ENCODE measurements at places on chromosomes 3 and 15.

- no peak for DNase-seq
Measured at GRCh38 chr15:85988741-85989140, 90.9 kb upstream of the AGBL1 start.

- DNase-seq = no peak
Measured at GRCh38 chr15:99029341-99030144, 22.0 kb upstream of the PGPEP1L start.

- DNase-seq = no peak
Measured at GRCh38 chr15:52361975-52362494, 66.4 kb upstream of the MYO5C start.

- DNase-seq = no peak
Measured at GRCh38 chr15:51803965-51804364, 25.5 kb upstream of the TMOD3 start.

DNA sequence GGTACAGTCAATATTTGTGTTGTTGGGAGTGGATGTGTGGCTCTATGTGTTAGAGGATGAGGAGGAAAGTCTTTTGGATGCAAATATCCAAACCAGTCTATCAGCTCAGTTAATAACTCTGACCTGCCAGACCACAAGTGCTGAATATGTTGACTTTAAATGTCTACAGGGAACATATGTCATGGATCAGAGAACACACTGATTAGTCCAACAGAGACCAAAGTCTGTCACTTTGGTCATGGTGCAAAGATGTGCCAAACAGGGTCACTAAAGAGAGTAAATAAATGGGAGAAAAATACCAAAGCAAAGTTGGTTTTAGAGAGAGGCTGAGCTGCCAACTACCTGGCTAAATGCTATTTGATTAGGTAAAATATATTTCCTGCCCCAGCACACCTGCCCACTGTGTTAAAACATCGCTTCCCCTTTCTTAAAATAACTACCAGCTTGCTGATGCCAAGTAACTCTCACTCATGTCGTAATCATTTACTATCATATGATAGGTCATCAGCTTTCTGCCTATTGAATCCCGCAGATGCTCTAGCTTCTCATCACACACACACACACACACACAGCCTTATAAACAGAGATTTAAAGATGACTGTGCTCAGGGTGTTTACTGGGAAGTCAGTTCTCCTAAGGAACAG lies 173.3 kb downstream of the PDZRN3 start:
- DNase-seq = no peak

DNA sequence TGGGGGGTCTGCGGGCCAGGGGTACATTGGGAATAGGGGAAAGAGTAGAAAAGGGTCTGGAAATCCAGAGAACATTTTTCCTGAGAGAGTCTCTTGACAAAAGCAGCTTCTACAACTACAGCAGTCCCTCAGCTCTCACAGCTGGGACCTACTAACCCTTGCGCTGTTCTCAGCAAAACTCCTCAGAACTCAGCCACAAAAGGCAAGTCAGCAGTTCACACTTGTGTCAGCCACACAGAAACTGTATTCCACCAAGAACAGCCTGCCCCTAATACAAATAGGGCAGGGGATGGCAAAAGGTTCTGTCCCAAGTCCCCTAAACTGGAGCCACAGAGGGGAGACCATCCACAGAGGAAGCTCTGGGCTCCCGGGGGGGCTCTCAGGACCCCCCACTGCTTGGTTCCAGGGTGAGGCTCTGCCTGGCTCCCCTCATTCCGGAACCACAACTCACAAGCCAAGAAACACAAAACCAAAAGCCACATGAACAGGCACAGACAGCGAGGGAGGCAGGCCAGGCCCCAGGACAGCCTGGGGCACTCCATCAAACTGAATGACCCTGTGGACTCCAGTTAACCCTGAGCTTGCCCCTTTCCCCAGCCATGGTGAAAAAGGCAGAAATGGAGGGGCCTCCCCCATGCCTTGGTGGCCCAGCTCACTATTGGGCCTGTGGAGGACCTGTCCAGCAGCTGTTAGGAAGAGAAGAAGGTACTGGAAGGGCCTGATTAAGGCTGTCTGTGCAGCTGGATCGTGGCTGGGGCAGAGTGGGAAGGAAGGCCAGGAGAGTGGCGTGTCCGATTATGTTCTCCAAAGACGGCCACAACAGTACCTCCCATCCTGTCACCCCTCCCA lies 162.0 kb downstream of the CHSY1 start:
- DNase-seq = no peak

GRCh38 chr15:100338971-100339444 lies 2.8 kb downstream of the ADAMTS17 start:
- DNase-seq = no peak

- no peak for DNase-seq
Measured at GRCh38 chr15:72797834-72798233, 14.3 kb upstream of the ADPGK start.

- no peak for DNase-seq
Measured at GRCh38 chr3:8975081-8976020, 12.1 kb upstream of the RAD18 start.

GRCh38 chr3:13214847-13215472 lies 141.7 kb upstream of the IQSEC1 start:
- DNase-seq = no peak

- no peak for DNase-seq
Measured at GRCh38 chr3:88408935-88409334, 259.2 kb downstream of the C3orf38 start.

- no peak for DNase-seq
Measured at GRCh38 chr3:26703519-26703918, 80.9 kb downstream of the LRRC3B start.

- no peak for DNase-seq
Measured at GRCh38 chr3:192611411-192611810, 115.9 kb downstream of the FGF12 start.

GRCh38 chr15:47265686-47266085 lies 451.6 kb upstream of the SEMA6D start:
- DNase-seq = no peak

DNA sequence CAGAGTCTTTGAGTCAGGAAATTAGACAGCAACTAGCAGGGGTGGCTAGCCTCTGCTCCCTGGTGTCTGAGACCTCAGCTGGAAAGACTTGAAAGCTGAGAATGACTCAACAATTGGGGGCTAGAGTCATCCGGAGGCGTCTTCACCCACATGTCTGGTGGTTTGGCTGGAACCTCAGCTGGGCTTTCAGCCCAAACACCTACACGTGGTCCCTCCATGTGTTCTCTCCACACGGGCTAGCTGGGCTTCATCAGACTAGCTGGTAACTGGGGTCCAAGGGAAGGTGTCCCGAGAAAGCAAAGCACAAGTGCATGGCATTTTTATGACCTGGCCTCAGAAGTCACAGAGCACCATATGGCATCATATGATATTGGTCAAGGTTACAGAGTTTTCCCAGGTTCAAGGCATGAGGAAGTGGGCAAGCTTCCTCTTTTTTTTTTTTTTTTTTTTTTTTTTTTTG lies 19.9 kb upstream of the ABHD2 start:
- no peak for DNase-seq

- DNase-seq = no peak
Measured at GRCh38 chr3:128273109-128273840, 120.0 kb downstream of the EEFSEC start.

- no peak for DNase-seq
Measured at GRCh38 chr3:37924453-37924852, 62.8 kb downstream of the CTDSPL start.

- DNase-seq = no peak
Measured at GRCh38 chr15:31427411-31427810, 100.8 kb downstream of the KLF13 start.

GRCh38 chr3:50405249-50405648 lies 45.9 kb upstream of the TMEM115 start:
- no peak for DNase-seq

- DNase-seq = no peak
Measured at GRCh38 chr3:67176396-67176795, 178.3 kb downstream of the KBTBD8 start.

DNA sequence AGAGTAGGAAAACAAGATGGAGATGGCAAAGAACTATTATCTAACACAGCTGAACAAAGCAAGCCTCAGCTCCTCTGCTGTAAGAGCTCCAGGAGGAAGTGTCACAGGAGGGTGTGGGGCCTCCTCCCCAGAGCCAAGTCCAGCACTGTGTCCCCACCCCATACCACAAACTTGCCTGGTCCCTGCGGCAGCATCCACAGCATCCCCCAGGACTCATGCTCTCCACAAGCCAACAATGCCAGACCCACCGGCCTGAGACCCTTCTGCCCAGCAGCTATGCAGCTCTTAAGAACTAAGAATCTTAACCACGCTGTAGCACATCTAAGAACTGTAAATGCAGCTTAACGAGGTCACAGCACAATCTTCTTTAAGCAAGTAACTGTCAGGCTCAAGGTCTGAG lies 9.1 kb downstream of the RBM15B start:
- no peak for DNase-seq

DNA sequence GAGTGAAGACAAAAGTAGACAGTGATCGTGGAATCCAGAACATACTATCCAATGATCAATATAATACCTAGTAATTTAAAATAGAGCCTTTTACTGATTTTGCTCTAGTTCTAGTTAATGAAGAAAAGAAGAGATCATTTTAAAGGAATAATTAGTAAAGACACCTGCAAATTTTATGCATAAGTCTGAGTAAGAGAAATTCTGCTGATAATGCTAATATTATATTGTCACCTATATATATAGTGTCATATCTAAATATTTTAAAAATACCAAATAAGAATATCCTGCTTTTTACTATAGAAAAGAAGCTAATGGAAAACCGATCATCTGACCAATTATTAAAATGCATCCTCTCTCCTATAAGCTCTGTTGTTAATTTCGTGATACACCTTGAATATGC lies 152.1 kb downstream of the CNTN4 start:
- no peak for DNase-seq

DNA sequence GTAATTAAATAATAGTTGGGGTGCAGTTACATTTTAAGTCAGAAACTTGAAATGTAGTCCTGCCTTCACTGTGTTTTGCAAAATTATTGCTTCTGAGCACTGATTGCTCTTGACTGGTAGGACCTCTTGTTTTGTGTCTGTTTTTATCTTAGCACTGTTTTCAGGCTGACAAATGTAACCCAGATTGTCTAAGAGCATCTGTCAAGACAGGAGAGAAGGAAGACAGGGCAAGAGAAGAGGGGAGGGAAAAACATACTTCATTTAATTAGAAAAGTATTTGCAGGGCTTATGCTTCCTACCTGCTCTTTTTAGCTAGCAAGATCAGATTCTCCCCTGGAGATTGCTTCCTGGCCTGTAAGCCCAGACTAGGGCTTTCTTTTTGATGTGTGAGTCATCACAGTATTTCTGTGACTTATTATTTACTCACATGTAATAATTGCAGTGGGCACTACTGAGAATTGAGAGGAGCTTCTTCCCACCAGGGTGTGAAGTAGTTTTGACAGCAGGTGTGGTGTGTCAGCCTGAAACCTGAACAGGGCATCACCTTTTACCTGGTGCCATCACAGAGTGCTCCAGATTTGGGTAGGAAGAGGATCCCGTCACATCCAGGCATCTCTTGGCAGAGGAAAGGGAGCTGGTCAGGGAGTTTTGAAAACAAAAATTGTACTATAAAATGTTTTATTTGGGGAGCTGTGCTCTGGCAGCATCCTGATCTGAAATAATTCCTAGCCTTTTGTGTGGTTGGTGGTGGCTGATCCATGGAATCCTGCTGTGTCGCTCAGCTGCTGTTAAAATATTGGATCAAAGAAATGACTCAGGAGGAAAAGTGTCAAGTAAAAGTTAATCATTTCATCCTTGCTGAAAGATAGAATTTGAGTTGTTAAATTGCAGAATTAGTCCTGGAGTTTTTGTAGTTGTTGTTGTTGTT lies 98.2 kb downstream of the TMEM108 start:
- DNase-seq = no peak

DNA sequence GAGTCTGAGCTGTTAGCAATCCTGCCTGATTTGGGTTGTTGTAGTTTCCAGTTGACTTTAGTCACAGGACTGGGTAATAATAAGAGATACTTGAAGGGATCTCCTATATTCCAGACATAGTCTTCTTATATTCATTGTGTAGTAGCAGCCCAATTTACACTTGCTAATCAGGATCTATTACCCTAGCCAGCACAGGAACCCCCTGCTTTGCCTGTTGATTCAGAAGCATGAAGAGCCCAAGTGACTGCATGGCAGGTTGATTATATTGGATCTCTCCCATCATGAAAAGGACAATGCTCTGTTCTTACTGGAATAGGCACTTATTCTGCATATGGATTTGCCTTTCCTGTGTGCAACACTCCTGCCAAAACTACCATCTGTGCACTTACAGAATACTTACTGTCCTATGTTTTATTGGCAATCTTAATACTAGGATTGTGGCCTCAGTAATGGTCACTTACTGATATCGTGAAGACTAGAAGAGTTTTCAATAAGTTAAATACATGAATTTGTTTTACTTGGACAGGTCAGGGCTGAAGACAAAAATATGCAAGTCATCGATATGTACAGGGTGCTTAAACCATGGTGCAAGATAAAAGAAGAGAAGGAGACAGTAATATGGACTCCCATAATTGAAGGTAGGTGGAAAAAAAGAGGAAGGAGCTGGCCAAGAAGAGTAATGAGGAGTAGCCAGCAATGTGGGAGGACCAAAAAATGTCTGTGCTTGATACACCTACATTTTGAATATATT lies 304.1 kb downstream of the MCTP2 start:
- DNase-seq = no peak

DNA sequence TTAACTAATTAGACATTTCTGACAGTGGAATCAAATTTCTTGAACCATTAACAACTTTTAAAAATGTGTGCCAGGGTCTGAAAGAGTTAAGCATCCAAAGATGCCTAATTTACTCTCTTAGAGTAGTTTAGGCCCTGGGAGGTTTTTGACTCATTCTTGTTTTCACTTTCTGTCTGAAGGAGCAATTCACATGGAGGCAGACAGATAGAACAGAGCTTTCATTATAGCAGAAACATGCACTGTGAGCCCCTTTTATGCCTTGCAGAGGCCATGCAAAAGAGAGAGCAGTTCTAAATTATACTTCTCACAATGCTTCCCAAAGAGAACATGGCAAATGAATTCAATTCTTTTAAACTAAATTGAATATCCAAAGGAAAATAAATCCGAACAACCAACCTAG lies 554.8 kb downstream of the MFSD1 start:
- DNase-seq = no peak

DNA sequence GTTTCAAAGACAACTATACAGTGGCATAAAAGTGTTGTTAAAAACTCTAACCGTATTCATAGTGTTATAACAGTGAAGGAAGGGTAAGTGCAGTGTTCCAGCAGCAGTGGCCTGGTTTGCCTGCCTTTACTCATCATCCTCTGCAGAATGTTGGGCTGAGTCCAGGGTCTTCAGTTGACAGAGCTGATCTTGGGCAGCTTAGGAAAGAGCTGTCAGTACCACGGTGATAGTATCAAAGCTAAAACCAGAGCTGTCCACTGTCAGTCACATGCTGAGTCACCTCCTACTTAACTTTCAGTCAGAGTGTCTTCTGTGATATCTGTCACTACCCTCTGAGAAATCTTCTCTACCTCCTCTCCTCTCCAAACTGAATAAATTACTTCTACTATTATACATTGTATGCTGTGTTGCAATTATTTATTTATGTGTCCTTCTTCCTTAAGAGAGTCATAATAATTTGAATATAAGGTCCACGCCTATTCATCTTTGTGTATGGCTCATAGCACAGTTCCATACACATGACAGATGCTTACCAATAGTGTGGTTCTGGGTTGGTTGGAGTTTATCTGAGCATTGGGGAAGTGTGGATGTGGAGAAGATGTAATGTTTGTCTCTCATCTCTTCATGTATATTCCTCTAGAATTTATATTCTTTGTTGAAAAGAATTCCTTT lies 242.1 kb downstream of the ZIC1 start:
- no peak for DNase-seq

- no peak for DNase-seq
Measured at GRCh38 chr3:113927556-113927955, 20.3 kb upstream of the ZDHHC23 start.

GRCh38 chr3:187750006-187750512 lies 4.8 kb upstream of the BCL6 start:
- DNase-seq = no peak

GRCh38 chr15:94324117-94324826 lies 92.9 kb downstream of the MCTP2 start:
- peak; percentile 64 for DNase-seq

All from Panc1 (cell line).